Activated T-helper 1 cell treated with anti-CD3 and anti-CD28 coated beads, Interleukin-2, amount 50 U/mL, for 16 hours (primary cell): ENCODE measurements at places on chromosomes 6 and 20.
A peak's percentile ranks its signal among the peaks of the same experiment; 100 is the strongest.

- no peak for DNase-seq
Observed at GRCh38 chr6:155444952-155445903, 10.4 kb downstream of the NOX3 start.

GRCh38 chr20:44643596-44644229, 7.8 kb downstream of the ADA start:
- DNase-seq: peak; percentile 9

GRCh38 chr20:3586093-3586492, 77.1 kb downstream of the GFRA4 start:
- DNase-seq: no peak

- no peak for DNase-seq
Observed at GRCh38 chr6:51531623-51532022, 555.8 kb downstream of the PKHD1 start.

GRCh38 chr6:43876602-43877001, 106.6 kb downstream of the VEGFA start:
- no peak for DNase-seq

DNA sequence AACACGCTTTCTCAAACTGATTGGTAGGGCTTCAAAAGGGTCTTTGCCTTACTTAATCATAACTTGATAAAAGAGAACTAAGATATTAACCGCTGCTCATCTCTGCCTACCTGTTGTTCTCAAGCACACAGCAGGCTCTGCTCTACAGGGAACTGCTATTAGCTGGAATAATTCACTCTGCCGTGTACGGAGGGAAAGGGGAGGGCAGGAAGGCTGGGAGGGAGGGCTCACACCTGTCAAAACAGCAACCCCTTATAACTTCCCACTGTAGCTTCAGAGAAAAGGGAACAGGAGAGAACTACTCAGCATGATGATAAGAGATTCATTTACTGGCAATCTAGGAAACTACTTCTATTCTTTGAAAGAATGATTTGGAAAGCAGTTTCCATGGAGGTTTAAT, 75.1 kb downstream of the ZMYND8 start:
- DNase-seq: no peak

- no peak for DNase-seq
Observed at GRCh38 chr6:77466451-77467437, 3.5 kb upstream of the HTR1B start.

- DNase-seq: no peak
Observed at GRCh38 chr6:126033696-126034095, 47.4 kb downstream of the TRMT11 start.

DNA sequence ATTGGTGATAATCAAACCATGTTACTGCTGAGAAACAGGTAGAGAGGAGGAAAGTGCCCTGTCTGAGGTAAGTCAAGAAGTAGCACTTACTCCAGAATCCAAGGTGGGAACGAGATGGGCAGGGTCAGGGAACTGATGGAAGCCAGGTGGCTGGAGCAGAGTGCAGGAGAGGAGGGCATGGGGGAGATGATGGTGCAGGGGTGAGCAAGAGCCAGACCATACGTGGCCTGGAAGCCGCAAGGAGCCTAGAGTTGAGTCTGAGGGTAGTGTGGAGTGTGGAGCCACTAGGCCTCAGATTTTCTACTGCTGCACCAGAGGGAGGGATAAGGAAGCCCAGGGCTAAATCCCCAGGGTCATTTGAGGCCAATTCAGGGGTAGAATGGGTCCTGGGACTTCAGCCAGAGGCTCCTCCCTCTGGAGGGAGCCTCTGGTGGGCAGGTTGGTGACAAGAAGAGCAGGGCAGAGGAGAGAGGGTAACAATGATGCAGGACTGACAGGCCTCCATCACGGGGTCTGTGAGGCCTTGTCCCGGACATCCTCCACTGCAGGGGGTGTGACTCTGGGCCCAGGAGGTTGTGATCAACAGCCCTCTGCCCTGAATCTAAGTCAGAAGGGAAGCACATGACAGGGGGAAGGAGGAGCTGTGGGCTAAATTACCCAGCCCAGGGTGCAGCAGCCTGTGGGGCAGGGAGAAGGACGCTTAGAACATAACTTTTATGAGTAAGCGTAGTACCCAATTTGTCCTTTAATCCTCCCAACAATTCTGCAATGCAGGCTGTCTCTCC, 28.7 kb downstream of the COX4I2 start:
- no peak for DNase-seq

DNA sequence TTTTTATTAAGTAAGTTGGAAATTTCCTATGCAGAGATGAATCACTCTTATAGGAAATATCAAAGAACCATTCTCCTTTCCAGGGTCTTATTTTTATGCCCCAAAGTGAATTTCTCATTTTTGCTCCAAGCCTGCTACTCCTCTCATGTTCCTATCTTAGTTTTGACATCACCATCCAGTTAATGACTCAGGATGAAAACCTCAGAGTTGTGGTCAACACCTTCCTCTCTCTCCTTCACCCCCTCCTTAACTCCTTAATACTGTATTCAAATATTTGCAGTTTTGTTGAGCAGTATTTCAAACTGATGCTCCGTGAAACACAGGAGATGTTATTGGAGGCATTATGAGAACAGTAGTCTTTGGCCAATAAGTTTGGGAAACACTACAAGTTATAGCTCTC, 64.1 kb downstream of the NRN1 start:
- DNase-seq: no peak

DNA sequence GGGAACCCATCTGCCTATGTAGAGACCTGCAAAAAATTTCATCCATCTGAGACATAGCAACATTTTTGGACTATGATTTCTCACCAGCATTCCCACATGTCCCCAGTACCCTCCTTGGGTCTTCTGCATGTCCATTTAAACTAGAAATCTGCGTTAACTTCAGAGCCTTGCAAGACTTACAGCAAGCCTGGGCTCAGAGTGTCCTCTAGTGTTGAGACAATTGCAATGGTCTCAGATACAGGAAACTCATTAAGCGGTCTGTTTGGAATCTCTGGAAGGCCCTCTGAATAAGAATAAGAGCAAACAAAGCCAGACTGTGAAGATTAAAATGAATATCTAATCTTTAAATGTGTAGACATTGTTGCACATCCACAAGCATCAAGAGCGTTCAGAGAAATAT, 20.5 kb upstream of the PI3 start:
- no peak for DNase-seq
